ENCODE measurements at places on chromosomes 13 and 19.

GRCh38 chr13:84431646-84432045, 549.4 kb upstream of the SLITRK1 start:
- no peak for DNase-seq

DNA sequence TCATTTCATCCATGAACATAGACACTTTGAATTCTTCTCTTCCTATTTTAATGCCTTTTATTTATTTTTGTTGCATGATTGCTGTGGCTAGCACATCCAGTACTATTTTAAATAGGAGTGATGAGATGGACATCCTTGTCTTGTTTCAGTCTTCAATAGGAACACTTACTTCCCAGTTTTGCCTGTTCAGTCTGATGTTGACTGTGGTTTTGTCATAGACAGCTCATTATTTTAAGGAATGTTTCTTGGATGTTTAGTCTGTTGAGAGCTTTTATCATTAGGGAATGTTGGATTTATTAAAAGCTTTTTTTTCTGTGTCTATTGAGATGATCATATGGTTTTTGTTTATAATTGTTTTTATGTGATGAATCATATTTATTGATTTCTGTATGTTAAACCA, 586.6 kb downstream of the SLITRK1 start:
- no peak for DNase-seq

GRCh38 chr13:101309014-101309619, 107.2 kb downstream of the NALCN start:
- DNase-seq = peak; percentile 54

DNA sequence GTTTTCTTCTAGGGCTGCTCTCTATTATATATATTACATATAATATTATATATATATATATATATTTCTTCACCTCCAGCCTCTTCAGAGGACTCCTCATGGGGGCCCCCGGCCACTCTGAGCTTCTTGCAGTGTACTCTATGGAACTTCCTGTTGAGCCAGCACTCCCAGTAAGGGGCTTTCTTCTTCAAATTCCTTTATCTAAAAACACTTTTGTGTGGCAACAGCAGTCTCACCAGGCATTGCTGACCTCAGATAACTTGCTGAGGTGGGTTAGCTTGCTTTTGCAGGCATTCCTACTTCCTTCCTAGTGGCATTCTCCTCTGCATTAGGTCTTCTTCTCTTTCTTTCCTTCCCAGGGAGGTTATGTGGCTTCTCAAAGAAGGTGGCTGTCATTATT, 381.5 kb downstream of the MYO16 start:
- DNase-seq = no peak

GRCh38 chr13:46342538-46342937, 44.5 kb downstream of the RUBCNL start:
- DNase-seq = no peak

- DNase-seq = no peak
Observed at GRCh38 chr13:69461397-69461796, 646.2 kb upstream of the ATXN8OS start.

DNA sequence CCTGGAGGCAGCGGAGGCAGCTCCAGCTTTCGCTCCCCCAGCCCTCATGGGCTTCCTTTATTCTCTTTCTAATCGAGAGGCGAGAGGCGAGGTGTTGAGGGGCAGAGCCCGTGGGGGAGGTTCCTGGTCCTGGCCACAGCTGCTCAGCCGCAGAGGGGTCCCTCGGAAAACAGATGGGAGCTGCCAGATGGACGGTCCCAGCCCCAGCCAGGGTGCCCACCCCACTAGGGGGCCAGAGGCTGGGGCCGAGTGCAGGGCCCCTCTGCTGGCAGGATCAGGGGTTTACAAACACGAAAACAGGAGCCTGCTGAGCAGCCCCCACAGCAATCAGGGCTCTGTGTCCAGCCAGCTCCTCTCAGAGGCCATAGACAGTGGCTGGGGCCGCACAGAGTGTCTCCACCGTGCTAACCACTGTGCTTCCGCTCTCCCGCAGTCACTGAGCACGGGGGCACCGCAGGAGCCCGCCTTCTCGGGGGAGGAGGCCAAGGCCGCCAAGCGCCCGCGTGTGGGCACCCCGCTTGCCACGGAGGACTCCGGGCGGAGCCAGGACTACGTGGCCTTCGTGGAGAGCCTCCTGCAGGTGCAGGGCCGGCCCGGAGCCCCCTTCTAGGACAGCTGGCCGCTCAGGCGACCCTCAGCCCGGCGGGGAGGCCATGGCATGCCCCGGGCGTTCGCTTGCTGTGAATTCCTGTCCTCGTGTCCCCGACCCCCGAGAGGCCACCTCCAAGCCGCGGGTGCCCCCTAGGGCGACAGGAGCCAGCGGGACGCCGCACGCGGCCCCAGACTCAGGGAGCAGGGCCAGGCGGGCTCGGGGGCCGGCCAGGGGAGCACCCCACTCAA, 182.2 kb downstream of the KDM4B start:
- DNase-seq = no peak

DNA sequence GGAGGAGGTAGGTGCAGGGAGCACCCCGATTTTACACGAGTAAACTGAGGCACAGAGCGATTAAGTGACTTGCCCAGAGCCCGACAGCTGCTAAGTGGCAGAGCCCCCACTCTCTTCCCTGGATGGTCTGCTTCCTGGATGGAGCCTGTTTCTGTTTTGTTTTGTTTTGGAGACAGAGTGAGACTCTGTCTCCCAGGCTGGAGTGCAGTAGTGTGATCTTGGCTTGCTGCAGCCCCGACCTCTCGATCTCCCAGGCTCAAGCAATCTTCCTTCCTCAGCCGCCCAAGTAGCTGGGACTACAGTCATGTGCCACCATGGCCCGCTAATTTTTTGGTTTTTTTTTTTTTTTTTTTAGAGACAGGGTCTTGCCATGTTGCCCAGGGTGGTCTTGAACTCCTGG, 17.3 kb downstream of the BICRA start:
- no peak for DNase-seq

DNA sequence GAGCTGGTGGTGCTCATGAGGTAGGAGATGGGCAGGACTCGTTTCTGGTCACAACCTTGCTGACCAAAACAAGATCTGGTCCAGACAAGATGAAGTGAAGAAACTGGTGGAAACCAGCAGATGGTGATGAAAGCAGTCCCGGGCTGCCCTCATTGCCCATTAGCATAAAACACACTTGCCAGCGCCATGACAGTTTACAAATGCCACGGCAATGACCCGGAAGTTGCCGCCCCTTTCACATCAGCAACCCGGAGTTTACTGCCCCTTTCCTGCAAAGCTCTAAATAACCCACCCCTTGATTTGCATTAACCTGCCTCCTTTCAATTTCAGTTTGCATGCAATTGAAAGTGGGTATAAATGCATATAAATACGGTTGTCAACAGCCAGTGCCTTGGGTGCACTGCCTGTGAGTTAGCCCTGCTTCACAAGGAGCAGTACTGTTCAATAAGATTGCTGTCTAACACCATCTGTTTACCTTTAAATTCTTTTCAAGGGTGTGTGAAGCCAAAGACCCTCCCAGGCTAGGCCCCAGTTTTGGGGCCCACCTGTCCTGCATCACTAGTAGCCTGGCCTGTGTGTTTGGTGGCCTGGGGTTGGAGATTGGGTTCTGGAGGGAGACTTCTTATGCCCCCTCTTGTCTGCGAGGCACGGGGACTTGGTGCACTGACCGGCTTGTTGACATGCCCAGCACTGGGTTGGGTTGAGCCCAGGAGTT, 38.8 kb downstream of the CHST8 start:
- DNase-seq = no peak

DNA sequence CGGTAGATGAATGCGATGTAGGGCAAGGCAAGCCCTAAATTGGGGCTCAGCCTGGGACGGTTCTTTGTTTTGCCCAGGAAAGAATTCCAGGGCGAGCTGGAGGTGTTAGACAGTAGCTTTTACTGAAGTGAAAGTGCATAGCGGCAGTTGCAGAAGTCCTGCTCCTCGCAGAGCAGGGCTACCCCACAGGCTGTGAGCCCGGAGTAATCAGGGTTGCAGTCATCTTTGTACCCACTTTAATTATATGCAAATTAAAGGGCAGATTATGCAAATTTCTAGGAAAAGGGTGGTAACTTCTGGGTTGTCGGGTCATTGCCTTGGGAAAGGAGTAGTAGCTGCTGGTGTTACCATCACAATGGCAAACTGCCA, 30.5 kb downstream of the VAV1 start:
- no peak for DNase-seq

- DNase-seq = peak; percentile 91
Observed at GRCh38 chr13:20997301-20998161, 63.9 kb downstream of the LATS2 start.

DNA sequence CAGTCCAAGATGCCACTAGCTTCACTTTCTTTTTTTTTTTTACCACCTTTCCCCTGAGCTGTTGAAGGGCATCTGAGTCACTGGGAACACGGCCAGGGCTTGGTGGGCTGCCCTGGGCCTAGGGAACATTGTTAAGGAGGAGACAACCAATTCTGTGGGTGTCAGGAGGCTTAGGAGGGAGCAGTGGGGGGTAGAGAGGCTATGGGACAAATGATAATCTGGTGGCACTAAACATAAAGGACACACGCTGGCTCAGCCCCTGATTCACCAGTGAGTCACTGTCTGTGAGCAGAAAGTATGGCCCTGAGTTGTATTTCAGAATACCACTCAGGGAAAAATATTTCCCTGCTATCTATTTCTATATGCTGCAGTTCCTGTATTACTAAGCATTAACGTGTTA, 207.8 kb downstream of the DCLK1 start:
- peak; percentile 79 for DNase-seq

DNA sequence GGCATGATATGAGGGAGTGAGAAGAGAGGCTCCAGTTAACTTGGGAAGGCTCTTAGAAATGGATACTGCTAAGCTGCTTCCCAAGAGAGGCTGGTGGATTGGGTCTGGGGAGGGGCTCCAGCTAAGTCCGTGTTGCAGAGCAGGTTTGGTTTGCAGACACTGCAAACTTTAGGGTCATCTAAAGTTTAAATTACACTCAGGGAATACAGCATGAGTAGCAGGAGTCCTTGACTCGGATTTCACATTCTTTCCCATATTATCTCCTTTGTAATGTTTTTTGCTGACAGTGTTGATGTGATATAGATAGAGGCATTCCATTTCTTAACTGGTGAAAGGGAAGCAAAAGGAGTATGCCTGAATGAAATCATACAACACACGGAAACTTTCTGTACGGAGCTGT, 31.9 kb downstream of the SGCG start:
- DNase-seq = no peak

- no peak for DNase-seq
Observed at GRCh38 chr13:24005755-24006281, 108.5 kb upstream of the C1QTNF9B start.

GRCh38 chr13:78971355-78972025, 312.5 kb upstream of the OBI1 start:
- no peak for DNase-seq

GRCh38 chr19:30488191-30488590, 116.0 kb downstream of the ZNF536 start:
- DNase-seq = peak; percentile 48

DNA sequence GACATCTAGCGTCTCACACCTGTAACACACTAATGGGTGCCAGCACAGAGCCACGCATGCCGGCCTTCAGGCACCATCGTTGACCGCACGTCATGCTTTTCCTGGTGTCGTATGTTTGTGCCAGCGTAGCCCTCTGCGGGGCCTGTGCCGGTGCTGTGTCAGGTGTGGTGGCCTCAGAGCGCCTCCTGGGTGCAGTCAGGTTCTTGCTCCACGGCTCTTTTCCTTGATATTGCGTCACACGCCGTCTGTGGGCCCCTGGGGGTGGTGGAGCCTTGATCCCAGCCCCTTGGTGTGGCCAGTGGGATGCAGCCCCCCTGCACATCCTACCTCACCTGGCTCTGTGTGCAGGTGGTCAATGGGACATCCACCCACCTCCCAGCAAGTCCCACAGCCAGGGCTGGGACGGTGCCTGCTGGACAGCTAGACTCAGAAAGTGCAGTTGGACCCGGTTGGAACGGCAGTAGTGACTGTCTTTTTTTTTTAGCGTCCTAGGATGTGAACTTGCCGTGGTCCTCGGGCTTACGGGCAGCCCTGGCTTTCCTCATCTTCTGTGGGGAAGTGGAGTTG, 24.5 kb downstream of the TFDP1 start:
- DNase-seq = no peak

GRCh38 chr13:91157273-91158016, 190.0 kb upstream of the MIR17HG start:
- DNase-seq = no peak

- no peak for DNase-seq
Observed at GRCh38 chr13:102231479-102231878, 170.4 kb downstream of the FGF14 start.

DNA sequence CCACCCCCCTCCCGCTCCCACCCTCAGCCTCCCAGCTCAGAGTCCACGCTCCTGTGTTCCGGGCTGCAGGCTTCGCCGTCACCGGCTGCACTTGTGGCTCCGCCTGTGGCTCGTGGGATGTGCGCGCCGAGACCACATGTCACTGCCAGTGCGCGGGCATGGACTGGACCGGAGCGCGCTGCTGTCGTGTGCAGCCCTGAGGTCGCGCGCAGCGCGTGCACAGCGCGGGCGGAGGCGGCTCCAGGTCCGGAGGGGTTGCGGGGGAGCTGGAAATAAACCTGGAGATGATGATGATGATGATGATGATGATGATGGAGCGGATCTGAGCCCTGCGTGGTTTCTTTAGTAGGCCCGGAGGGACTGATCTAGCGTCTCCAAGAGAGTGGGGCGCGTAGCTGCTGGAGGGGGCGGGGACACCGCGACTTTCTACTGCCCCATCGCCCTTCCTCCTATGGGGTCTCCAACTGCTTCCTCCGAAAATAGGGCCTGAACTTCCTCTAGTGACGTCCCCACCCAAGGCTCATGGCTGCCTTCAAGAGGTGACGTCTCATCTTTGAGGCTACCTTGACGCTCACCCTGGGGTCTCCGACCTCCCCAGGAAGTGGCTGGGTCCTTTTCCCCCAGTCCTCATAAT, 1.4 kb downstream of the RETN start:
- no peak for DNase-seq
